ENCODE measurements at places on chromosomes 5 and 9.

DNA sequence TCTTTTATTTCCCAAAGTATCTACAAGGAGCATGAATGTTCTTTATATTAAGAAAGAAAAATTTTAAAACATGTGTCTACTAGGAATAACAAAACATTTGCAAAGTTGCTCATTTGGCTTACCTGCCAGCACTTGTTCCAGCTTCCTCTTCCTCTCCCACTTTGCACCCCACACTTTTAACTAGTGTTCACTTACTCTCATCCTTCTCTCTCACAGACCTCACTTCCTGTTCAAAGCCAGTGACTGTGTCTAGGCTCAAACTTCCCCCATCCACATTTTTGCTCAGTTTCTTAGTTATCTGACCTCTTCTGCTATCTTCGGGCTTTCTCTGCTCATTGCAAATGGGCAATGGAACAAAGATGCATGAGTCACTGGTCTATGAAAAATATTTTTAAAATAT is 512.2 kb upstream of the ZNF462 start:
- peaks cover 5% of the 10 kb centered on the region for H3K4me1 ChIP-seq
- H3K27ac ChIP-seq: no peak overlapping the region
- H3K27me3 ChIP-seq: no peaks in the 10 kb centered on the region
- H3K4me3 ChIP-seq: no peak overlapping the region

DNA sequence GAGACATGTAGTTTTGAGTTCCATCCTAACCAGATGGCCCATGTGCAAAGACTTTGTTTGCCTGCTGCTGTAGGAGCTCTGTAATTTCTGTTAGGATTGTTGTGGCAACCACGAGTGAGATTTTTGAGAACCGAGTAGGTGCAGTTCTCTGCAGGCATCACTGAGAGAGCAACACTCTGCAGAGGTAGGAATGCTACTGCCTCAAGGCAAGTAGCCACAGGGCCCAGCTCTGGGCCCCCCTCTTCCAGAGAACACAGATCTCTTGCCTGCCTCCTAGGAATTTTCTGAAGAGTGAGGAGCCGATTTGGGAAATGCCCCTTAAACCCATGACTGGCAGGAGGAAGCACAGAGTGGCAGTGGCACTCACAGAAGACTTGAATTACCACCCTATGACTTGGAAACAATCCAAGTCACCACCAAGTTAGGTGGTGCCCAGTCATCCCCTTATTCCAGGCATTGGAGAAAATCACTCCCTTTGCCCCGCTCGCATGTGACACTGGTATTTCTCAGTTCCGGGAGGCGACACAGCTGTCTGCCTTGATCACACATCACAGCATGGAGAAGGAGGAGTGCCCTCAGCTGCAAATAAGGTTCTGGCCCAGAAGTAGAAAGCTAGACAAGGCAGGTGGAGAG is 52.5 kb upstream of the SLC2A8 start:
- peaks cover 9% of the 10 kb centered on the region for H3K4me1 ChIP-seq
- no peaks in the 10 kb centered on the region for H3K36me3 ChIP-seq
- H3K27ac ChIP-seq: no peak overlapping the region

DNA sequence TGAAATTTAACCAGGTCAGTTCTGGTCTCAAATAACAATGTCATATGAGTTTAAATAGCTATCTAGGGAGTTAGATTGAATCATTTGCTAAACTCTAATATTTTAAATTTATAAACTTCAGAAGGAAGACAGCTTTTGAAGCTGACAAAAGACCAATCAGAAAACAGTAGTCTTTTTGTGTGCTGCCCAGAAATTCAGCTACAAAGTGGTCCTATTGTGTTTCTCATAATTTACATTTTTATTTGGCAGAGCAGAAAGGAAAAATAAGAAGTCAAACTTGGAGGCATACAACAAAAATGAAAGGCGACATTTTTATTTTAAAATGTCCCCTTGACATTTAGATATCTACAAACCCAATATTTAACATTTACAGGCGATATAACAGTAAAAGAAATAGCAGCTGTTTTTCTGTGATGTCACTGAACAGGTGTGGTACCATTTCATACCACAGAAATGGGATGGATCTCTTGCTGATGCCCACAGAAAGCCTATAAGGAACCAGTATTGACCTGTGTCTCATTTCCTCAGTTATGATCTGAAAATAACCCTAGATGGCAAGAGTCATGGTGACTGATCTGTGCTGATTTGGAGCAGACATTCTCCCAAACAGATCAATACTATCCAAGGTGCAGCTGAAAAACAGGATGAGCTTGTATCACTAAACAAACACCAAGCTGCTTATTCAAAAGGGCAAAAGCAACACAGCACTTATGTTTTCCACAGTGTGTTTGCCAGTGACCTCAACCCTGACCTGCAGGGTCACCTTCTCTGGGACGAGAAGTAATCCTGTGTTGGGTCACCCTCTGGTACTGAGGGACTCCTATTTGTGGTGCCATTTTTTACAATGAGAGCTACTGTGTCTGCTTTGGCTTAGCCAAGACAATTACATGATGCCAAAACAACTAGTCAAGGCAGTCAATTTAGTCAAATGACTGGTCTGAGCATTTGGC is 3.6 kb upstream of the FST start:
- no peak overlapping the region for H3K4me3 ChIP-seq
- H3K27ac ChIP-seq: no peak overlapping the region
- no peaks in the 10 kb centered on the region for H3K36me3 ChIP-seq
- DNase-seq: no peak
- H3K27me3 ChIP-seq: no peaks in the 10 kb centered on the region
- H3K4me1 ChIP-seq: peaks cover 10% of the 10 kb centered on the region

DNA sequence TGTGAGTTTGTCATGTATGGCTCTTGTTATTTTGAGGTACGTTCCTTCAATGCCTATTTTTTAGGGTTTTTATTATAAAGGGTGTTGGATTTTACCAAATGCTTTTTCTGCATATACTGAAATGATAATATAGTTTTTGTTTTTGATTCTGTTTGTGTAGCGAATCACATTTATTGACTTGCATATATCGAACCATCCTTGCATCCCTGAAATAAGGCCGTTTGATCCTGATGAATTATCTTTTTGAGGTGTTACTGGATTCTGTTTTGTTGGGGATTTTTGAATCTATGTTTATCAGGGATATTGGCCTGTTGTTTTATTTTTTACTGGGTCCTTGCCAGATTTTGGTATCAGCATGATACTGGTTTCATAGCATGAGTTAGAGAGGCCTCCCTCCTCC is 25.9 kb downstream of the SELENOP start:
- H3K36me3 ChIP-seq: no peaks in the 10 kb centered on the region
- DNase-seq: no peak
- H3K4me1 ChIP-seq: peaks cover 5% of the 10 kb centered on the region
- no peak overlapping the region for H3K27ac ChIP-seq

DNA sequence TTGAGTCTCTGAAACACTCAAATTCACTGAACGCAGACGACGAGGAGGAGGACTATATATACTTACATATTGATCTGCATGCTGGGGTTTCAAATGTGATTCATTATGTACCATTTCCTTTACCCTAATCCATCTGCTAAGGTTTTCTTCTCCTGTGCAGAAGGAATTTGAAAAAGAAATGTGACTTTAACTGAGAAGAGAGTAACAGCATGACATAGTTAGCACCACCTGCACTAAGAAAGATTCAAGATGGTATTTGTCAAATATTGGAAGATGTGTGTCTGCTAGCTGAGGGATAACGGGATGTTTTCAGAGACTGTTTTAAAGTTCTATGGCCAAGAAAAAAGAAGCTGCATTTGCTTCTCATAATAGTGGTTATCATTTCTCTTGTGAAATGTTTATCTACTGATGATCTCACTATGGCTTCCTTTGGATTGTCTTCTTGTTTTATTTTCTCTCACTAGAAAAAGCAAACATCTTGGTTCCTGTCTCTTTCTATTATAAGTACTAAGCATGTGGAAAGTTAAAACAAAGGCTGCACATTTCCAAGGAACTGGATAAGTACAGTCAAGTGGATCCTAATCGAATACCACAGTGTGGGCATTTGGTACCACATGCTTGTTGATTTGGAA is 89.8 kb upstream of the TLE4 start:
- no peak for DNase-seq
- H3K36me3 ChIP-seq: no peaks in the 10 kb centered on the region
- no peaks in the 10 kb centered on the region for H3K27me3 ChIP-seq
- peaks cover 8% of the 10 kb centered on the region for H3K4me1 ChIP-seq
- no peak overlapping the region for H3K27ac ChIP-seq
- no peak overlapping the region for H3K4me3 ChIP-seq

GRCh38 chr5:134003817-134004625 is 754 bp downstream of the VDAC1 start:
- DNase-seq: peak; percentile 51
- peak overlapping the region; percentile 90 for H3K4me3 ChIP-seq
- peaks cover 47% of the 10 kb centered on the region for H3K4me1 ChIP-seq
- H3K36me3 ChIP-seq: peaks cover 30% of the 10 kb centered on the region

DNA sequence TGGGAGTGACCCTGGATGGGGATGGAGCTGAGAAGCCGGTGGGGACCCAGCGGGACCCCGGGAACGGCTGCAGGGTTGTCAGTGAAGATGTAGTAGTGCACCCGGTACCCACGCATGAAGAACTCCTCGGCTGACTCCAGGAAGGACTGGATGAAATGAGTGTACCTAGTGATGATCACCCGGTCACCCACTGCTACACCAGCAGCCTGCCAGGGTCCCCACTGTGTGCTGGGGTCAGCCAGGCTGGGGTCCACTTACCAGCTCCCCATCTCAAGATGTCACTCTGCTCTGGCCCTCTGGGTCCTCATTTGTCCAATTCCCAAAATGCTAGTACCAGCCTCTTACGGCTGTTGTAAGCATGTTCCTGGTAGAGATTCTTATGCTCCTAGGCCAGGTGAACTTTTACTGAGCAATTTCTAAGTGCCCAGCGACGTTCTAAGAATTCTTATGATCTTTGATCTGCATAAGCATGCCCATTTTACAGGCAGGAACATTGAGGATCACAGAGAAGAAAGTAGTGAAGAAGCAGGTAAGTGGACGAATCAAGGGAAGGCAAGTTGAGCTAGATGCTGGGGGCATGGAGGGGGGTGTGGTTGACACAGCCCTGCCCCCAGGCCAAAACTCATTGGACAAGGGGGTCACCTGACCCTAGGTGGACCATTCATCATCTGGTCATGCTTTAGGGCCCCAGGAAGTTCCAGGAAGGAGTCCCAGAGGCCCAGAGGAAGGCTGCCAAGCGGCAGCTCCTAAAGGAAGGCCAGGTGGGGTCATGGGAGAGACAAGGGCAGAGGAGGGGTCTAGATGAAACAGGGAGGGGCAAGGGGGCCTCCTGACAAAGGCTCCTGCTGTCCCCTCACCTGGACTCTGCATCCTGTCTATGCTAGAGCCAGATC is 9.4 kb downstream of the GBGT1 start:
- no peaks in the 10 kb centered on the region for H3K36me3 ChIP-seq
- H3K4me1 ChIP-seq: no peaks in the 10 kb centered on the region
- no peaks in the 10 kb centered on the region for H3K27me3 ChIP-seq
- H3K27ac ChIP-seq: no peak overlapping the region
- H3K4me3 ChIP-seq: no peak overlapping the region

GRCh38 chr5:53219610-53220009 is 110.1 kb upstream of the MOCS2 start:
- H3K36me3 ChIP-seq: no peaks in the 10 kb centered on the region
- H3K4me3 ChIP-seq: no peak overlapping the region
- no peaks in the 10 kb centered on the region for H3K27me3 ChIP-seq

- no peaks in the 10 kb centered on the region for H3K27me3 ChIP-seq
- no peak for DNase-seq
- H3K36me3 ChIP-seq: no peaks in the 10 kb centered on the region
- H3K27ac ChIP-seq: no peak overlapping the region
- H3K4me3 ChIP-seq: no peak overlapping the region
- H3K4me1 ChIP-seq: no peaks in the 10 kb centered on the region
Measured at GRCh38 chr5:108707141-108707540, 40.6 kb upstream of the FER start.

- H3K36me3 ChIP-seq: no peaks in the 10 kb centered on the region
- H3K27ac ChIP-seq: peak overlapping the region; percentile 87
- peaks cover 11% of the 10 kb centered on the region for H3K27me3 ChIP-seq
Measured at GRCh38 chr5:83474991-83475390, 3.4 kb downstream of the VCAN start.

DNA sequence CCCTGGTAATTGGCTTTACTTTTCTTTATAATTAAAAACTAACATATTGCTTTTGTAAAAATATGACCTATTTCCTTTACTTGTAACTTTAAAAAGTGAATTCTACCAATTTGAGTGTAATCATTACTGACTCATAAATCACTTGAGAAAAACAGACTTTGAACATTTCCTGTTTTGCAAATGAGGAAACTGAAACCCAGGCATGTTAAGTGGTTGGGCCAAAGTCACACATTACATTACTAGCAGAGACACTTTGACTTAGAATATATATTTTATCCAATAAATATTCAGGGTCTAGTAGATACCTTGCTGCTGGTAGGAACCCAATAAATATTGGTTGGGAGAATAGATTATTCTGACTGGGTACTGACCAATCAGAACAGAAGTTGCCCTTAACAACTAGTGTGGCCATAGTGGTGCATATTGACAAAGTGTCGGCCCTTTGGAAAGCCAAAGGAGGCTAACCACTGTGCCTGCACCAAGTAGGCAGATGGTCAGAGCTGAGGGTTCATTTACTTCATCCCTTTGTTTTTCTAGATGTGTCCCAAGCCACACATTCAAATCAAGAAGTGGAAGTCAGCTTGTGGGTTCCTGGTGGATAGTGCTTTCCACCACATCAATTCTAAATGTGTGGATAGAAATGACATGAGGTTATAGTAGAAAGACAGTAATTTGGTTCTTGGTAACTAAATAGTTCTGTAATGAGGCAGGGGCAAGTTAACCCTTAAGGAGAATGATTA is 365.1 kb upstream of the RIOK2 start:
- peak; percentile 5 for DNase-seq
- H3K27ac ChIP-seq: no peak overlapping the region
- no peaks in the 10 kb centered on the region for H3K36me3 ChIP-seq
- H3K27me3 ChIP-seq: no peaks in the 10 kb centered on the region

DNA sequence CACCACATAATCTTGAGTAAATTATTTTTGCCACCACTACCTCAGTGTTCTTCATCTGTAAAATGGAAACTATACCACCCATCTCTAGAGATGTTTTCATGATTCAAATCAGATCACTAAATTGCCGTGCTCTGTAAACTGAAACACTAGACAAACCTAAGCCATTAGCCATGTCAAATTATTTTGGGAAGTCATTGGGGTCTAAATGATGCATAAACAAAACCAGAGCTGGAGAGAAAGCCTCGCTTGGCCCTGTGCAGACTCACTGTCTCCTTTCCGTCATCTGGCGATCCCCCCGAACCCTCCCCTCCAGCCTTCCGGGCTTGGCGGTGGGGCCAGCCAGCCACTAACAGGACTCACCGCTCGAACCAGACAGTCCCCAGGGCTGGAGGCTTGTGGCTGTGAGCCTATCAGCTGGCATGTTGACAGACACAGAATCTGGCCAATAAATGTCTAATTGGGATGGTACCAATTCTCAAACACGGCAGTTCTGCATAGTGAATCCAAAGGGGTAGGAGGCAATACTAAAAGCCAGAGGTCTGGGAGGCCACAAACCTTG is 256.5 kb downstream of the SEC61B start:
- H3K4me3 ChIP-seq: no peak overlapping the region
- H3K4me1 ChIP-seq: no peaks in the 10 kb centered on the region
- H3K27me3 ChIP-seq: peaks cover 24% of the 10 kb centered on the region

All from MCF 10A (cell line).